DMS153 (cell line): ENCODE measurements at places on chromosomes 16 and 17.
A peak's percentile ranks its signal among the peaks of the same experiment; 100 is the strongest.

DNA sequence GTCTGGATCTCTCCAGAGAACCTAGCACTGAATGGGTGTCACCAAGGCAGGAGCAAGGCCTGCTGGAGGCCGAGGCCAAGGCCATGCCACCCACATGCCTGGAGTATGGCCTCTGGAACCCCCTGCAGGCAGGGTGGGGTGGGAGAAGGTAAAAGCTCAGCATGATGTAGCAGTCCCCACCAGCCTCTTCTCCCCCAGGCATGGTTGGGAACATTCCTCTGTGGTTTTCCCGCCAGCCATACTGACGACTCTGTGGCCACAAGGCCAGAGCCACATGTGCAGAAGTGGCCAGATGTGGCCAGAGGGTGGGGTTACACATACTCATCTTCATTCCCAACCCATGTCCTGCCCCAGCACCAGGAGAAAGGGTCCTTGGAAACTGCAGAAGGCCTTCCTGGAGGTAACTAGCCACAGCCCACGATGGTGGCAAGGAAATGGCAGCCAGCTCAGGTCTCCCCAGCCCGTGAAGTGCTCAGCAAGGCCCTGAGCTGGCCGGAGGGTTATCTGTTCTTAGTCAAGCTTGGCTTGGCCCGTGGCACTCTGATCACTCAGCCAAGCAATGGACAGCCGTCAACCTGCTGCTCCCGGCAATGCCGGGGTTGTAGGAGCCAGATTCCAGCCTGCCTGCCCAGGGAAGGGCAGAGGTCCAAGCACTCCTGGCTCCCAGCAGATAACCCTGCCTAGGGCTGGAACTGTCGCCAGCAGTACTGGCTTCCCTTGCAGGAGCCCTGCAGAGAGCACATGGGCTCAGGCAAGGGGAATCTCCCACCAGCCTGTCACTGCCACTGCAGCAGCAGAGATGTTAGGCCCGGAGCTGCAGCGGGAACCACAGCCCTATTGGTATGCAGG, 26.1 kb downstream of the HDAC5 start:
- DNase-seq, result no peak

GRCh38 chr16:48383877-48384519, 1.2 kb downstream of the SIAH1 start:
- DNase-seq, result no peak

DNA sequence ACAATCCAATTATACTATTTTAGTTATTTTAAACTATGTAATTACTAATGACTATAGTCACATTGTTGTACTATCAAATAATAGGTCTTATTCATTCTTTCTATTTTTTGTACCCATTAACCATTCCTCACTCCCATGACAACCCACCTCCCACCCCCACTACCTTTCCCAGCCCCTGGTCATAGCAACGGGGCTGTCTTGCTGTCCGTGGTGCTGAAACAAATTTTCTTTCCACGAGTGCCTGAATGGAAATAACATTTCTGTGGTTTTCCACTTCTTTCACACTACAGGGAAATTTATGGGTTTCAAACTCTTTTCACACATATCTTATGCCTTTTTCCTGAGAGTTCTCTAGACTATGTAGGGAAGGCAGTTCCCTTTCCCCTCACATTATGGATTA, 326.6 kb downstream of the PHKB start:
- DNase-seq, result no peak

DNA sequence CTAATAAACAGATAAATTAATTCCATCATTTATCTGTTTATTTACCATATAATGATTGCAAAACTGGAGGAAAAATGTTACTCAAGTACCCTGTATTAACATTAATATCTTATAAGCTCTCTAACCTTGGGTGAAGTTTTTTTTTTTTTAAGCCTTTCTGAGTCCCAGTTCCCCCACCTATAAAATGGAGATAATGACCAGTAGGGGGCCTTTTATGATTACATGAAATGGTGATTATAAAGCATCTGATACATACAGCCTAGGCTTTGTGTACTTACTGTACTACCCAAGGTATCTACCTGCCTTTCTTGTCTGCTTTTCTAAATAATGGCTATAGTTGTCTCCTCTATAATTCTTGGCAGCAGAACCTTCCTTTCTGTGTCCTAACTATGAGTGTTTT, 22.6 kb downstream of the LRRC36 start:
- peak; percentile 17 for DNase-seq

DNA sequence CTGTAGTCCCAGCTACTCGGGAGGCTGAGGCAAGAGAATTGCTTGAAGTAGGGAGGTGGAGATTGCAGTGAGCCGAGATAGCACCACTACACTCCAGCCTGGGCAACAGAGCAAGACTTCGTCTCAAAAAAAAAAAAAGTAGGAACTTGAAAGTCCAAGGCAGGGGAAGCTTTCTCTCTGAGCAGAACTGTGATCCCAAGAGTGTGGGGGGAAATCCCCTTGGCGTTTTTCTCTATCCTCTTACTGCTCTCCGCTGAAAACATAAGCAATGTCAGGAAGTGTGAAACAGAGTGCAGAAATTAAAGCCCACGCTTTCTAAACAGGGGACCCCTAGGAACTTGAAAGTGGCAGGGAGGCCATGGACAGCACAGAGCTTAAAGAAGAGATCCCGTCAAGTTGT, 9.8 kb upstream of the CMTM3 start:
- no peak for DNase-seq

DNA sequence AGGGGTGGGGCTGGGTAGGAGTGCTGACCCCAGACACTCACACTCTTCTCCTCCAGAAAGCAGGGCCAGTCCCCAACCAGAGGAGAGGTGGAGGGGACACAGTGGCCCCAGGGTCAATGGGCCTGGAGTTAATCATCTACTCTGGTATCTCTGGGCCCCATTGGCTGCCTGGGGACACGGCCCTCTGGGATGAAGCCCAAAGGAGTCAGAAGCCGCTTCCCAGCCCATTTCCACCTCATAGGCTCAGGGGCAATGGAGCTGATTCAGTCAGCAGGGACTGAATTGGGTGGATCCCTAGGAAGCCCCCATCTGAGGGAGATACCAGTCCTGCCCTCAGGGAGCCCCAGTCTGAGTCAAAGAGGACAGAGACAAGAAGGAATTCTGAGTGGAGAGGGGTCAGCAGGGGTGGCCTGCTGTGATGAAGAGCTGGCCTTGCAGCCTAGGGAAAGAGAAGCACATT, 2.9 kb upstream of the NAGS start:
- DNase-seq, result no peak

- DNase-seq, result no peak
These were observed 477 bp downstream of the MTHFSD start for GRCh38 chr16:86554599-86554916.

- DNase-seq, result no peak
These were observed 8.0 kb downstream of the TNFAIP1 start for GRCh38 chr17:28343491-28343932.

DNA sequence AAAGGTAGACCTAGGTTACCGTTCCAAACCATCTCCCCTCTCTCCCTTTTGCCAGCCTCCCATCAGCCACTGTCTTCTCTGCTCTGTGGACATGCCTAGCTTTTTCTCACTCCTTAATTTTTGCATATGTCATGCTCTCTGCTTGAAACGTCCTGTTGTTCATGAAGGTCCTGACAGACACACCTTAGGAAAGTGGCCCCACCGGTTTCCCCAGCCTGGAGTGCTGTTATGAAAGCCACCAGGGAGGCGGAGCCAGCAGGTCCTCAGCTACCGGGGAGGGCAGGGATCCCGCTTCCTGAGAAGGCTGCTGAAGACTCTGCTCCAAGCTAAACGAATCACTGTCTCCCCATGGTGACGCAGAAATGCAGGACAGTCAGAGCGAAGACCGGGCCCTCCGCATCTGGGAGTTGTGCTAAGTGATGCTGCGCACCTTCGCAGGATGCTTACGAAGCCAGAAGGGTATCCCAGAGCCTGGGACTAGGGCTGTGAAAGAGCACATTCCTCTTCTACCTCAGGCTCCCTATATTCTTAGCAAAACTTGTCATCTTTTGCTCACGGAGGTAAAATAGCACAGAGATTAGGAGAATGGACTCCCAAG, 2.3 kb upstream of the SLC16A11 start:
- peak; percentile 48 for DNase-seq

- no peak for DNase-seq
These were observed 30.6 kb downstream of the MAP2K6 start for GRCh38 chr17:69445132-69445531.

DNA sequence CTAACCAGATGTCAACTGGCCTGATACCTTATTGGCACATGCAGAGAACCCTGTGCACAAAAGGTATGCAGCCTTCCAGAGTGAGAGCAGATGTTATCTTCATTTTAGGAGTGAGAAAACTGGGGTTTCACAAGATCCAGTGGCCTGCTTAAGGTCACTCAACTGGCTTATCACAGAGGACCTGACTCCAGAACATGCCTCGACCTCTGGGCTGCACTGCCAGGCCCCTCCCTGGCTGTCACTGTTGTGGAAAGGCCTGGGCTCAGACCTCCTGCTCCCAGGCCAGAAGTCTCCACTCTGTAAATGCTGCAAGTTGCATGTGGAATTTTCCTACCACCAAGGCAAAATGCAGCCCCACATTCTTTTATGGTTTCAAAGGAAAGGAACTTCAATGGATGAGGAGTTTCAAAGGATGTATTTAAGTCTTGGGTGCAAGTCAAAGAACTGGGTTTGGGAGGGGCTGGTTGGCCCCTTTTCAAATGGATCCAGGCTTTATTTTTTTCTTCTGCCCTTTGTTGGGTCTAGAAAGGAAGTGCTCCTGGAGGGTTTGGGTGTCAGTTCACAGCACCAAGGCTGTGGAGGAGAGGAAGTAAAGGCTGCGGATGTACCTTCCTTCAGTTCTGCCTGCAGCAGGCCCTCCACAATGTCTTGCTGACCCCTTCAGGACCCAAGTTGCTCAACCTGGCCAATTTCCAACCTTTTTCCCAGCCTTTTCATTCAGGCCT, 30.4 kb upstream of the SMPD3 start:
- DNase-seq, result no peak

DNA sequence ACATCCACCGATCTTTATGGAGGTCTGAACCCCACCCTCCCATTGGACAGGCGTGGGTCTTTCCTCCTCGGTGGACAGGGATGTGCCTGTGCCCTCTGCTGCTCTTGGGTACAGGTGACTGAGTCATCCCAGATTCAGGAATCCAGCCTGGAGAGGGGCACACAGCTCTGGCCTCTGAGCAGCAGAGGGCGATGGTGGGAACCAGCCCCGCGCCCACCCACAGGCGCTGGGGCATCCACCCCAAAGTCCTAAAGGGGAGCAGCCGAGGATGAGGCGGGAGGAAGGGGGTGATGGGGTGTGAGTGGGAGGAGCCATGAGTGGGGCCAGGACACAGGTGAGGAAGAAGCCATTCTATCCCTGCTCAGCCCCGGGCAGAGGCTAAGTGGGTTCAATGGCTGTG, 35.0 kb downstream of the ENGASE start:
- DNase-seq, result no peak

GRCh38 chr16:84461029-84461412, 43.4 kb downstream of the MEAK7 start:
- no peak for DNase-seq

GRCh38 chr17:48816774-48817590, at the start of gene TTLL6:
TTLL6 (minus strand) TSS chr17:48817229; CDS start chr17:48817072, 157 bp downstream.
- DNase-seq, result peak; percentile 91

- DNase-seq, result no peak
These were observed 39.4 kb upstream of the ACSF3 start for GRCh38 chr16:89054261-89054661.

DNA sequence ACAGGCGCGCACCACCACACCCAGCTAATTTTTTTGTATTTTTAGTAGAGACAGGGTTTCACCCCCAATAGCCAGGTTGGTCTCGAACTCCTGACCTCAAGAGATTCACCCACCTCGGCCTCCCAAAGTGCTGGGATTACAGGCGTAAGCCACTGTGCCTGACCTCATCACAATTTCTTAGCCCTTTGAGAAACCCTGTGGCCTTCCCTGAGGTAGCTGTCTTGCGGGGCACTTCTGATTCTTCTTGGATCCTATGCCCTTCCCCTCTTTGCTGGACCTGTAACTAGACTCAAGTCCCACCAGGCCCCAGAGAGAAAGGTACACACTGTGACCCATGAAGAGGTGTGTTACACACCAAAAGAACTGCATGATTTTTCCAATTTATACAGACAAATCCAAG, 13.5 kb upstream of the CETP start:
- no peak for DNase-seq

- no peak for DNase-seq
These were observed 3.9 kb downstream of the ZNF750 start for GRCh38 chr17:82835766-82836512.

- no peak for DNase-seq
These were observed 6.5 kb downstream of the ZCCHC14 start for GRCh38 chr16:87486282-87486681.

- DNase-seq, result no peak
These were observed 45.8 kb upstream of the ATF7IP2 start for GRCh38 chr16:10339777-10340732.

- DNase-seq, result peak; percentile 37
These were observed 94.3 kb downstream of the ABCA8 start for GRCh38 chr17:68860941-68861340.

DNA sequence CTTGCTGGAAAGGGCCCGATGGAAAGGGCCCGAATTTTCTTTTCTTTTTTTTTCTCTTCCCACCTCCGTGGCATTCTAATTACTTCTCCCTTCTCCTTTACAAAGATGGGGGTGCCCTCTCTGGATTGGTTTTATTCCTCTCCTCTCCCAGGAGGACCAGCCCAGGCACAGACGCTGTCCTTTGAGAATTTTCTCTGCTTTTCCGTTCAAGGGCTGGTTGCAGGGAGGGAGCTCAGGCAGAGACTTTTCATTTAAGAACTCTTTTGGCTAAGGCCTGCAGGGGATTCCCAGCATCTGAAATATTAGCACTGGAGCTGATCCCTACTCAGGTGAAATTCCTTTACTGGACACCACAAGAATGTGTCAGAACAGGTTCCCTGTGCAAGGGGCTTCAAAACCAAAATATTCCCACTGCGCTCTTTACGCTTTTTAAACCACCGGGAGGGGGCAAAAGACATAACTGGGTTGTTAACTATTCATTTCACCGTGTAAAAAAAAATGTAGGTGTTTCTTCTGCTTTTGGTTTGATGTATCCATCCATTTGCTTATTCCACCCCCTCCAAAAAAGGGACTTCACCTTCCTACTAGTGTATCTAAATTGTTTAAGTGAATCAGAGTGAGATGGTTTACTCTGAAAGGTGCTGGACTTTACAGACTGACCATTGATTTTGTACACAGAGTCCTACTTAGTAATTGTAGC, 1.4 kb downstream of the NFAT5 start:
- DNase-seq, result no peak

DNA sequence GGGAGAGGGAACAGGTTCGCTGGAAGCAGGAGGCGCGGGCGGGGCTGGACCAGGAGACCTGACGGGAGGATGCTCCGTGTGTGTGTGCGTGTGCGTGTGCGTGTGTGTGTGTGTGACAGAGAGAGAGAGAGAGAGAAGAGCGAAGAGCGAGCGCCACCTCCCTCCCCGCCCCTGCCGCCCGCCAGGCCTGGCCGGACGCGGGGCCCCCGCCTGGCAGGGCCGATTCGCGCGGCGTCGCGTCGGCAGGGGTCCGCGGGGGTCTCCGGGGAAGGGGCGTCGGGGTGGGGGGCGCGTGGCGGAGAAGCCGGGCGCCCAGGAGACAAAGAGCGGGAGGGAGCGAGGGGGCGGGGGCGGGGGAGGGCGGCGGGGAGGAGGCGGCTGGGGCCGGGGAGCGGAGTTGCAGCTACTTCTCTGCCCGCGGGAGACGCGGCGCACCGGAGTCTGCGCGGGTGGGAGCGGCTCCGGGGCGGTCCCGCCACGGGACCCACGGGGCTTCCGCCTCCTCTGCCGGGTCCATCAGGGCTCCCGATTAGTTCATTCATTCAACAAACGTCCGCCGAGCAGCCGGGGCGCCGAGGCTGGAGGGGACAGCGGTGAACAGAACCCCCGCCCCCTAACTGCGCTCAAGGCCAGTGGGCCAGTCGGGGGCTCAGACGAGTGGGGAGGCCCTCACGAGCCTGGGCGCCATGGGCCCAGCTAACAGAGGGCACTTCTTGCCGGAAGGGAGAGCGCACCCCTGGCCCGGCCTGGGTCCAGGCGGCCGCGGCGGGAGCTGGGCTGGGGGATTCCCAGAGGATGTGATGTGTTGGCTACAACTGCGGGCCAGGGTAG, at the start of gene SAMD14:
TSS of gene SAMD14 (minus strand) at position 433 of the 831 bp plus-strand sequence. CDS start 5,201 bp downstream, outside the sequence.
- DNase-seq, result no peak
